ENCODE measurements at places on chromosomes 13 and 19.

- DNase-seq = no peak
Measured at GRCh38 chr19:7368456-7368855, 19.7 kb downstream of the ARHGEF18 start.

DNA sequence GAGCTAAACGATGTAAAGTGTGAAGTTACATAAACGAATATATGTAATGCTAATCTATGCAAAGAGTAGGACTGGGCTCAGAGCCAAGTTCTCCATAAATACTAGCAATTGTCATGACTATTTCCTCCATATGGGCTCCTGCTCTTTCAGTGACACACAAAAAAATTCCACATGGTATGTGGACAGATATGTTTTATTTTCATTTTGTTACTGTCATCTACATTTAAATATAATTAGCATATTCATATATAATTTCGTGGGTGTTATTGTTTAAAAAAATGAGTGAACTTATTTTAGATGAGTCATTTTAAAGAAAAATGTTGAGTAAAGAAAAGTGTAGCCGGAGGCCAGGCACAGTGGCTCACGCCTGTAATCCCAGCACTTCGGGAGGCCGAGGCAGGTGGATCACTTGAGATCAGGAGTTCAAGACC, 5.0 kb upstream of the IGSF23 start:
- DNase-seq = no peak

DNA sequence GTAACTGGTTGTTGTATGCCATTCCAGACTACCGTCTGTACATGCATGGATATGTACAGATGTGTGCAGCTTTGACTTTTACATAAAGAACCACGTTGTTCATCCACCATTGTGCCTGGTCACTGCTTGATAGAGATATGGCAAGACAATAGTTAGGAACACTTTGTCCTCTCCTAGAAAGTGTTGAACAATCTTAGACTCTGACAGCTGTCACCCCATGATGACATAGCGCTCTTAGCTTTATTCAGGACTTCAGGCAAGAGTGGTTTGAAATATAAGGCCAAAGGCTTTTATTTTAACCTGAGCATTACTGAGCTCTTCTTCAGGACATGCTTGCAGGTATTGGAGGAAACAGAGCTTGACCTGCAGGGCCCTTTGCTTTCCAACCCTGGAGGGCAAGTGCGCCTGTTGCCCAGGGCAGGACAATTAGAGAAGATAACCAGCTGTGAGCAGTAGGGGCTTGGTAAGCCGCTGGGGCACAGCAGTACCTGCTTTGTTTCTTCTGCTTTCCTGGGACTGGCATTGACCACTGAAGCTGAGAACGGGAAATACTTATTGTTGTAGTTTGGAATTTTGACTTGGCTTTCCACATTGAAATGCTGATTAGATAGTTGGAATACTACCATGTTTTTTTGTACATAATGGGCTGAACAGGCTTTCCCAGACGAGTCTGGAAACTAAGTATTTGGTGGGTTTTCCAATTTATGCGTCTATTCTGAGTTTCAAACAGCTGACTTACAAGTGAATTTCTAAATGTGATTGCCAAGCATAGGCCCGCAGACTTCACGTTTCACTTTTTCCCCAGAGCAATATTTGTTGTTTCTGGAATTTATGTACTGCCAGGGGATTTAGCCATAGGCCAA, 51.1 kb downstream of the GARRE1 start:
- no peak for DNase-seq

DNA sequence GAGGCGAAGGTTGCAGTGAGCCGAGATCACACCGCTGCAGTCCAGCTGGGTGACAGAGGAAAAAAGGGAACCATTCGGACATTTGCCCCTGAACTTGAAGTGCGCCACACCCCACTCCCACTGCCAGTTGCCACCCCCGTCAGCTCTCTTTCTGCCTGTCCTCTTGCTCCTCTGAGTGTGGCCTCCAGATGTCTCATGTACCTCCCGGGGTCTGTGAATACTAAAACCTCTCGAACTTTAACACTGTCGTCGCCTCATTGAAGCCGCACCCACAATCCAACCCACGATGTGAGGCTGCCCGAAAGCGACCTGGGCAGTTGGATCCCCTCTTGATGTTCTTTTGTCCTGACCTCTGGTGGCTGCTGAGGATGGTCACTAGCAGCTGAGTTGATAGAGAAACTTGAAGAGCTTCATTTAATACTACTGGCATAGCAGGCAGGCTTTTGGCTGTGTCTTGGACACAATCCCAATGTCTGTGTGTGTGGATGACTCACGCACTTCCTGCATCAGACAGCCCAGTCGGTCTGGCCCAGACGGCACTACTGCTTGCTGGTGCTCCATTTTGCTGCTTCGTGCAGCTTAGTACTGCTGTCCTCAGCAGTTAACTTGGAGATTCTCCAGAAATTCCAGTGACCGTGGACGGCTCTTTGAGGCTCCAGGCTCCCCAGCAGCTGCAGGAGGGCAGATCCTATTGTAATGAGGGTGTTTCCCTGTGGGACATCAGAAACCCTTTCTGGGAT, 4.2 kb downstream of the FPR3 start:
- DNase-seq = no peak

GRCh38 chr13:101267656-101268055, 148.7 kb downstream of the NALCN start:
- DNase-seq = no peak

DNA sequence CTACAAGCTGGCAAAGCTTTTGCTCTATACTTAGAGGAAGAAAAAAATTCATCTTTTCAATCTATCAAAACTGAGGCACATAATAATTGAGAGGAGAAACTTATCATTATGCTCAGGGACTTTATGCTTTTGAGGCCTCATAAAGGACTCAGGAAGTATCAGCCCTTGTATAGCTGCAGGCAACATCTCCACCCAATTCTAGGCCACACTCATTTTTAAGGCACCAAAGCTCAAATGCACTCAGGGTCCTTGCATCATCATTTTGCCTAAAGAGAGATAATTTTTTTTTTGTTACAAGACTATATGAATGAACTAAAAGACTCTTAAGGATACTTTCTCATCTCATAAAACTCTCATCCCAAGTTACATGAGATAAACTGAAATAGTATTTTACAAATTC, 78.5 kb downstream of the PCDH9 start:
- DNase-seq = no peak

DNA sequence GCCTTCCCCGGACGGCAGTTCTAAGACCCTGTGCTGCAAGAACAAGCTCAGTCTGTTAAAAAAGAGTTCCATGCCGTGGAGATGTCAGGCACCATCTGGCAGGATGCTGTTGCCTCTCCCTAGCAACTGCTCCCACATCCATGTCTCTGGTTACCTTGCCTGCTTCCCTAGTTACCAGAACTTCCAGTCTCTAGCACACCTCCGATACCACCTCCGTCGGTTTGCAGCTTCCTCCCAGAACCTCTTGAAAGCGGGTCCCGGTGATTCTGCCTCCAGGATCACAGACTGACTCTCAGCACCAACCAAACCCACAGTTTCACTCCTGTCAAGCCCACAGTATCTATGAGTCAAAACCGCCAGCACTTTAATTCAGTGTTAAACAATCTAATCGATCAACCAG, 55.4 kb downstream of the KCTD12 start:
- no peak for DNase-seq

GRCh38 chr13:113664751-113665596, 2.0 kb upstream of the GRK1 start:
- no peak for DNase-seq

DNA sequence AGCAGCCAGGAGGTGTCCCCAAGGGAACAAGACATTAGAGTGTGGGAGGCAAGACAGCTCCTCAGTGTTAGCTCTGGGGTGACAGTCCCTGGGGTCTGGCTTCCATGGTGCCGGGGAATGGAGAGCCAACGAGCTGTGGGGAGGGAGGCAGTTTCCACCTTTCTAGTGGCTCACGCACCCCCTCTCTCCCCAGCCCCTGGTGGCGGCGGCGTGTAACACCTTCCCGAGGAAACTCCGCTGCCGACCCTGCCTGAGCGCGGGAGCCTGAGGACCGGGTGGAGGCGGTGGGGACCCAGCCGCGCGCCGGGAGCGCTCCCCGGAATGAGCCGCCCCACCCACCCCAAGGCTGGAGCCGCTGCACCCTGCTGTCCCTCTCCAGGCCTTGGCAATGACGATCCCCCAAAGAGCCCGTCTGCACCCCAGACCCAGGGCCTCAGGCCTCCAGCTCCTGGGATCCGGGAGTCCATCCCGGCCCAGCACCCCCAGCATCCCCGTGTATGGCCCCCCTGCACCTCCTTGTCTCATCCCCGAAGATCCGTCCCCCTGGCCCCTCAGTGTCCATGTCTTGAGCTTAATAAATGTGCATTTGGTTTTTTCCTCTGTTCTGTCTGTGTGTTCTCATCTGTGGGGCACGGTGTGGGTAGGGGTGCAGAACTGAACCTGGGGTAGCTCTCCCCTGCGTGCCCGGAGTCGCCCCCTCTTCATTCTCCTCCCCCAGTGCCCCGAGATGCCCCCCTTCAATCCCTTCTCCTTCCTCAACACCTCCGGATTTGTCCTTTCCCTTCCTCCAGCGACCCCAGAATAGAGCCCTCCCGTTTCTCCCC, 622 bp upstream of the FXYD5 start:
- no peak for DNase-seq

DNA sequence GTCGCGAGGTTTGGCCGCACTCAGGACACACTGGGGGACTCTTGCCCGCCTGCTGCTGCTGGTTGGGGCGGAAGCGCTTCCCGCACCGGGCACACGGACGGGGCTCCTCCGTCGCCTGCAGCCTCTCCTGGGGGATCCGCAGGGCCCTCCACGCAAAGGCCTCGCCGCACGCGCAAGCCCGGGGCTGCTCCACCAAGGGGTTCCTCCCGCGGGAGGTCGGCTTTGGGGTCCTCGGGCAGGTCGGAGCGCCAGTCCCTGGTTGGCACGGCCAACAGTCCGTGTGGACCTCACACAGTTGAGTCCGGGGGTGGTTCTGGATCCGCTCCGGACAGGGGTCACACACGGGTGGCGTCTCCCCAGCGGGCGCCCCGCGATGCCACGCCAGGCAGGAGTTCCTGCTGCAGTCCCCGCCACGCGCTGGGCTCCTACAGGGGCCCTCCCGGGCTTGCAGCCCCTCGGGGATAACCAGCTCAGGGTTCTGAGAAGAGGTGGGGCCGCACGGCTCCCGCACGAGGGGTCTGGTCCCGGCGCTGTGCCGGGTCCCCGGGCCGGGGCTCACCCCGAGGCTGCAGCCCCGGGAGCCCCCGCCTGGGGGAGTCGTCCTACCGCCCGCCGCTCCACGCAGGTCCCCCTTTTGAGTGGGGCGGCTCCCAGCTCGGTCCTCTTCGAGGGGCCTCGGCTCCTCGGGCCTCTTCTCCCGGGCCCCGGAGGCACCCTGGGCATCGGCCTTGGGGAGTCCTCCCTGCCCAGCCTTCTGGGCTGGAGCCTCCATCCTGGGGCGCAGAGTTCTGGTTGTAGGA, 6.2 kb upstream of the ZNF497 start:
- no peak for DNase-seq

- DNase-seq = no peak
Measured at GRCh38 chr19:21587549-21587948, 82.1 kb downstream of the ZNF429 start.

- DNase-seq = no peak
Measured at GRCh38 chr19:31249217-31249616, 100.0 kb downstream of the TSHZ3 start.

GRCh38 chr13:33322965-33323668, 37.6 kb upstream of the STARD13 start:
- no peak for DNase-seq

GRCh38 chr13:19591864-19592263, 30.5 kb upstream of the TPTE2 start:
- no peak for DNase-seq

DNA sequence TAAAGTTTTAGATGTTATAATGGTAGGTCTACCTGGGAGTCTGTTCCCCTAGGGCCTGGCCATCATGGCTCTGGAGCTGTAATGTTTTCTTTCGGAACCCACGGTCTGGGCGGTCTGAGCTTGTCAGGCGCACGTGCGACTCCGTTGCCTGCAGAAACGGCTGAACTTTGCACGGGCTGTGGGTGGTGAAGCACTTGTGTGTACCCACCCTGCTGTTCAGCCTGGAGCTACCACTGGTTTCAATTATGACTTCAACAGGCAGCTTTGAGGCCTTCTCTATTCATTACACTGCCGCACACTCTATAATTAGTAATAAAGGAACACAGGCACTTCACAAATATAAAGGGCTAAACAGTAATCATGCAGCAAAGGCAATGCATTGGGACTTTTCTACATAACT, 6.0 kb downstream of the PCDH8 start:
- DNase-seq = no peak

DNA sequence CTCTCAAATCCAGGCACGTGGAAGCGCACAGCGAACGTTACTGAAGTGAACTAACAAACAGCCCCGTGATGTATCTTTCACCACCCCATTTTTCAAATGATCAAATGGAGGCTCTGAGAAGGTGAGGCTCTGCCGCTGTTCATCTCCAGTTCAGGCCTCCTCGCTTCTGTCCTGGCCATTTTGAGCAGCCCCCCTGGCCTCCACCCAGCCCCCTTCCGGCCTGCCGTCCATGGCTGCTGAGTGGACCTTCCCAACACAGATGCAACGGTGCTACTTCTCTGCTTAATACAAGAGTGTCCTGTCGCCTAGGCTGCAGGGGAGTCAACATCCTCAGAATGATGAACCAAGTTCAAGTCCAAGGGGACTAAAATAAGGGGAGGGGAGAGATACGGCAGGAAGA, 9.7 kb downstream of the SYDE1 start:
- DNase-seq = no peak

GRCh38 chr19:873561-874041, 14.1 kb downstream of the CFD start:
- no peak for DNase-seq

- DNase-seq = no peak
Measured at GRCh38 chr19:28074773-28075172, 1138.2 kb downstream of the UQCRFS1 start.

GRCh38 chr13:73284081-73284874, 225.5 kb downstream of the KLF5 start:
- no peak for DNase-seq

DNA sequence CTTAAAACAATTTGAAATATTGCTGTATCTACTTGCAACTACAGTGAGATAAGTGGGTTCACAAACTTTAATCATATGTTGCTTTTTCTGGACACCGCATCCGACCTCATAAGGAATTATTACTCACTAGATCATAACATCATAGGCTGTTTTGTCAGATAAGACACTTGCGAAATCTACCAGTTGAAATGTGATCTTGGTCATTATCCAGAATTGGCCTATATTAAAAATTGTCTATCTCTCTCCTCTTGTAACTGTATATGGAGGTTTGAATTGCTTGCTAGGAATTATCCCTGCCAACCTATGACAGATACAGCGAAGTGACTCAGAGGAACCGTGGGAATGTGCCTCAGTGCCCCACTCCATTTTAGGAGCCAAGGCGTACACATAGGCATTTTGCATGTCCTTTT, 117.0 kb upstream of the POSTN start:
- DNase-seq = no peak
